ENCODE measurements at places on chromosomes 6 and 20.

DNA sequence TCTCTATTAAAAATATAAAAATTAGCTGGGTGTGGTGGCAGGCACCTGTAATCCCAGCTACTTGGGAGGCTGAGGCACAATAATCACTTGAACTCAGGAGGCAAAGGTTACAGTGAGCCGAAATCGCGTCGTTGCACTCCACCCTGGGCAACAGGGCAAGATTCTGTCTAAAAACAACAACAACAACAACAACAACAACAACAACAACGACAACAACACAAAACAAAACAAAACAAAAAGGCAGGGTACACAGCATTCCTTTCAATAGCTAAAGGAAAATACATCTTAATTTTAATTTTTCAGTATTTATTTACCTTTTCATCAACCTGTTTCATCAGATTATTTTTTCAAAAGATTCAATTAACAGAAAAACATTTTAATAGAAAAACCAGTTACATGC lies 28.4 kb downstream of the SRPK1 start:
- DNase-seq: no peak

DNA sequence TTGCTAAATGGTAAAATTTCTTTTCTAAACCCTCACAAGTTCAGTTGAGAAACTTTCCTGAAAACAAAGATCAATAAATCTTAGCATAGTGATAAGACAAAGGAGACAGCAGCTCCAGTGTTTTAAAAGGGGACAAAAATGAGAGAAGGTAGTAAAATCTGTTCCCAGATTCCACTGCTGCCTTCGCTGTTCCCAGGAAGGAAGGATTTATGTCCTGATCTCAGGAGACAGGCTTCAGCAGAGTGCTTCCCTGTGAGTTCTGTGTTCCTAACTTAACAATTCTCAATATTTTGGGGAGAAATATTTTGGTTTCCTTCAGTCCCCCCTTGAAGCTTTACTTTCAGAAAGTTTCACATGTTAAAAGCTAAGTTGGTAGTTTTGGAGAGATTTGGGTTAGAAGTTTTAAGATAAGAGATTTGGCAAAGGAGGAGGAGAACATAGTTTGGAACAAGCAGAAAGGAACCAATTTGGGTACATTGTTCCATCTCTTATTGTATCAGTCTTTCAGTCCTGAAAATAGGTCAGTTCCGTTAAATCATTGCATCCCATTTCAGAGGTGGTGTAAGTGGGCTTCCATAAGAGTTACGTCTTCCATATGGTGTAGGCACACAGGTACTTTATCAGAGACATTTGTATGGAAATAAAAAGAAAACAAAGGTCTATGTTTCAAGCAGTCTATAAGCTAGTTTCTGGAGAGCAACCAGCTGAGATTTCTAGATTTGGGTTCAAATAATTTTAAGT lies 20.8 kb downstream of the IRF4 start:
- DNase-seq: no peak

DNA sequence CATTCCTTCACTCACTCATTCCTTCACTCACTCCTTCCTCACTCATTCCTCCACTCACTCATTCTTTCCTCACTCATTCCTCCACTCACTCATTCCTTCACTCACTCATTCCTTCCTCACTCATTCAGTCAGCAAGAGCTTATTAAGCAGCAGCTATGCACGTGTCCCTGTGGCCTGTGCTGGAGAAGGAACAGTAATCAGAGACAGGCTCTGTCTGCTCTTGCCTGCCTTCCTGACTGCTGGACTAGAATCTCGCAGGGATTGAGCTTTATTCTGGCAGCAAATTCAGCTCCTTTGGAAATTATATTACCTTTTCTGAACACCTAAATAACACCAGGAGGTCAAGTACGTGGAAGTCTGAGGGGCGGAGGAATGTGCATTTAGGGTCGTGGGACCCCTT lies 138.9 kb upstream of the AGPAT4 start:
- DNase-seq: no peak

DNA sequence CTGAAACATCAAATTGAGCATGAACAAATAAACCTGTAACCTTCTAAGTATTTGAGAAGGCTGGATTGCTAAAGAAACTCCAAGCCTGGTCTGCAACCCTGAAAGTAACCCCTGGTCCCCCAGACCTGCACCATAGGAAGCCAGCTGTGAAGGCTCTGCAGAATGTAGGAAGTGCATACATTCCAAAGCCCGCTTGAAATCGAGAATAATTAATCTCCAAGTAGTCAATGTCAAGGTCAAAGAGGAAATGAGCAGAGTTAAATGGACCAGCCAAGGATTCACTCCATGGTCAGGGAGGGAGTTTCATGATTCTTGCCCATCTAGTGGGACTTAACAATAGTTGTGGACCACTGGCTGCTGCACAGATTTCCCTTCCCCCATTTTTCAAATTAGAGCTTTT lies 107.6 kb upstream of the RNF24 start:
- no peak for DNase-seq

- no peak for DNase-seq
Observed at GRCh38 chr20:52416953-52417352, 225.4 kb upstream of the ZFP64 start.

GRCh38 chr20:20085071-20085470 lies 32.7 kb downstream of the CFAP61 start:
- DNase-seq: no peak

- DNase-seq: no peak
Observed at GRCh38 chr20:19735446-19735845, 22.6 kb upstream of the RIN2 start.

GRCh38 chr6:133894795-133895358 lies 6.0 kb downstream of the TCF21 start:
- DNase-seq: no peak

- DNase-seq: no peak
Observed at GRCh38 chr6:155079985-155080452, 84.9 kb downstream of the TIAM2 start.

DNA sequence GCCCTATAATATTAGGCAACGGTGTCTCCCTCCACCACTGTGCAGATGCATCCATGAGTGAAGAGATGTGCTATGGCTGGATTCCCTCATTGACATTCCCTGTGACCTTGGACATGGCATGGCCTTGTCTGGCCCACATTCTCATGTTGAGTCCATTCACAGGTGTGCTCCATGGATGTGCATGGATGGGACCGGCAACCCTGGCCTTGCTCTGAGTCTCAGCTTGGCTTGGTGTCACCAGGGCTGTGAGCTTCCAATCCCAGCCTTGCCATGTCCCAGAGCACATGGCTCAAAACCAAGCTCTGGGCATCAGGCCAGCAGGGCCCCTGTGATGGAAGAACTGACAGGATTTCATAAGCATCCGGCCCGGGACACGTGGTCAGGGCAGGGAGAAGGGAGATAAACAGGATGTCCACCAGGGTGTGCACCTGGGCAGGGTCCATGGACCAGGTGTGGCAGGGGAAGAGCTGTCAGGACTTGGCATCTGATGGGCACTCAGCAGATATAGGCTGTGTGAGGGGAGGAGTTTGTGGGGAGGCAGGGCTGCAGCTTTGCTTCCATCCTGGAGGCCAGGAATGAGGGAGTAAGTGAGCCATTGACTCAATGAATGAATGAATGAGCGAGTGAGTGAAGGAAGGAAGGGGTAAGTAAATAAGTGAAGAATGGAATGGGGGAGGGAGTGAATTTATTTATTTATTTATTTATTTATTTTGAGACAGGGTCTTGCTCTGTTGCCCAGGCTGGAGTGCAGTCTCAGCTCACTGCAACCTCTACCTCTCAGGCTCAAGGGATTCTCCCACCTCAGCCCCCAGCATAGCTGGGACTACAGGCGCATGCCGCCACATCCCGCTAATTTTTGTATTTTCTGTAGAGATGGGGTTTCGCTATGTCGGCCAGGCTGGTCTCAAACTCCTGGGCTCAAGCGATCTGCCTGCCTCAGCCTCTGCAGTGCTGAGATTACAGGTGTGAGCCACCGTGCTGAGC lies 15.7 kb downstream of the NRSN2 start:
- DNase-seq: no peak

DNA sequence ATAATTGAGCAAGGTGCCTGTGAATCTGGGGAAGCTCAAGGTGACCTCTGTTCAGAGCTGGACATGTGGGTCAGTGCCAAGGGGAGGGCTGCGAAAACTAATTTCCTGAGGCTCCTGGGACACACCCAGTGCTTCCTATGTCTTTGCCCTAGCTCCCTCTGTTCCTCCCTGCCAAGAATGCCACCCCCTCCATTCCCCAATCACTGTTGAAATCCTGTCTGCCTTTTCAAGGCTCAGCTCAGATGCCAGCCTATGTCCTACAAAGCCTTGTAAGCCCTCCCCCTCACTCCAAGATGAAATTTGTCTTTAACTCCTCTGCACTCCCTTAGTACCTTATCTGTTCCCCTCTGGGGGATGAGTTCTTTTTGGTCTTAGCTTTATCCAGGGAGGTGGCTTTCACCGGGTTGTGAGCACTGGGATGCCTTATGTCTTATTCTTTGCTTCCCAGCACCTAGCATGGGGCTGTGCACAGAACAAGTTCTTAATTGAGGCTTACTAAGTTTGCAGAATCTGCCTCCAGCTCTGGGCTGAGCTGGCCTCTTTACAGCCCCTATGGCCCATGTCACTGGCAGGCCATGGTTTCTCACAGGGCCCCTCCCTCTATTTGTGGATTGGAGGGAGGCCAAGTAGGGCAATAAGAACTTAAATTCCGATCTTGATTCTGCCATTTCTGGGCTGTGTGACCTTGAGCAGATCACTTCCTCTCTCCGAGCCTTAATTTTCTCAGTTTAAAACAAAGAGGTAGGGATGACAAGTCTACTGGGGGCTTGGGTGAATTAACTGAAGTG lies 51.5 kb upstream of the EPB41L1 start:
- no peak for DNase-seq

DNA sequence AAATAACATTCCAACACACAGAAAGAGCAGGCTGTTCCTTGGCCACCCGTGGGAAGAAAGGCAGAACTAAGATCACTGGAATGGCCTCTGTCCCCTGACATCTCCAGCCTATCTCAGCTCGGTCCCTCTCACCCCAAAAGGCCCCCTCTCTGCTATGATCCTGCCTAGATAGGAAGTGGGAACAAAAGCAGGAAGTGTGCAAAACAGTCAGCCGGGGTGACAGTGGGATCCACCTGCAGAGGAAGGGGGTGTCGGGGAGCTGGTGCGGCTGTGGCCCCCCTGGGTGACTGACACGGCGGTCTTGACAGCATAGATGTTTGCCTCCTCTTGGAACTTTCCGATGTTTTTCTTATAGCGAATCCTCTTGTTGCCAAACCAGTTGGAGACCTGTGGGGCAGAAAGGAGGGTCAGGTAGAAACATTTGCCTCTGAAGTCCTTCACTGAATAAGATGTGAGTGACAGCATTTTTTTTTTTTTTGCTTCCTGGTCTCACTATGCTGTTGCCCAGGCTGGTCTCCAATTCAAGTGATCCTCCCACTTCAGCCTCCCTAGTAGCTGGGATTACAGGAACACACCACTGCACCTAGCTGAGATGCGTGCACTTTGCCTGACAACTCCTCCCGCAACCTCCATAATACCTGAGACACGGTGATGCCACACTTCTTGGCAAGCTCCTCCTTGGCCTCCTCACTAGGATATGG lies 2.8 kb downstream of the PBX2 start:
- DNase-seq: no peak

- no peak for DNase-seq
Observed at GRCh38 chr6:105592329-105592728, 189.4 kb upstream of the PREP start.

DNA sequence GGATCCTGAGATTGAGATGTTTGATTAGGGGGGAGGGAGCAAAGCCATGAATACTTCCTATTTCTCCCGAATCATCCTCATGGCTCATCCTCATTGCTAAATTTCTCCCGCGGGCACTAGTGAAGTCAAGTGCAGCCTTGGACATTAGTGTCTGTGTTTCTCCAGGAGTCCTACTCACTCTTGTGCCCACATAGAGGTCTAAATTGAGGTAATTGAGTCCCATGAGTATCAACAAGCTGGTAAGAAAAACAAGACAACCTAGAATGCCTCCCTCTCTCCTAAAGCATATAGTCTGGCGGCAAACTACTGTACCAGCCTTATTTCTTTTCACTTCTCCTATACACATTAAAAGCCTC lies 420 bp downstream of the CENPQ start:
- DNase-seq: no peak

- DNase-seq: no peak
Observed at GRCh38 chr20:49697071-49697470, 16.6 kb downstream of the B4GALT5 start.

DNA sequence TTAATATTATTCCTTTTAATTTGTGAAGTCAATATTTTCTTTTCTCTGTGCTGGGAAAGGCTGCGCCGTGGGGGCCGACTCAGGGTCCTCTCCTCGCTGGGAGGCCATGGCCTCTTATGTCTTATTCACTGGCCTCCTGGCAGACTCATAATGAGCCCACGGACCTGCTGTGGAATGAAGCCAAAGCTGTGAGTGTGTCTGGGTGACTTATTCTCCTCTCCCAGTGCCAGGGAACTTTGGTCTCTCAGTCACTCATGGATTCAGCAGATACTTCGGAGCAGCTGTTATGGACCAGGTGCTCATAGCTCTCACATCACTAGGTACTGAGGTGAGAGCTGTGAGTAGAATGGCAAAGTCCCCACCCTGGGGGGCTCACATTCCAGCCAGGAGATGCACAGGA lies 297.6 kb downstream of the CDH26 start:
- no peak for DNase-seq

DNA sequence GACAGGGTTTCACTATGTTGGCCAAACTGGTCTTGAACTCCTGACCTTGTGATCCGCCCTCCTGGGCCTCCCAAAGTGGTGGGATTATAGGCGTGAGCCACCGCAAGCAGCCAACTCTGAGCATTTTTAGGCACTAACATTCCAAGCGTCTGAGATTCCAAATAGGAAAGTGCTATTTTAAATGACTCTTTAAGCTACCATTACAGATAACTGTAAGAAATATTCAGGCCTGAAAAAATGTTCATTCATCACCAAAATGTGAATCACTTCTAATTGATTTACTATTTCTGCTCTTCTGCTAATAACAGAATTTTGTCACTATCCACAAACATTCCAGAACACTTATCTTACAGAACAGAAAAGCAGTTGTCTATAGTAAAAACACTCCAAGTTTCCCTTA lies 106.5 kb downstream of the BACH2 start:
- no peak for DNase-seq

- DNase-seq: no peak
Observed at GRCh38 chr6:98633886-98634285, 200.5 kb upstream of the POU3F2 start.

DNA sequence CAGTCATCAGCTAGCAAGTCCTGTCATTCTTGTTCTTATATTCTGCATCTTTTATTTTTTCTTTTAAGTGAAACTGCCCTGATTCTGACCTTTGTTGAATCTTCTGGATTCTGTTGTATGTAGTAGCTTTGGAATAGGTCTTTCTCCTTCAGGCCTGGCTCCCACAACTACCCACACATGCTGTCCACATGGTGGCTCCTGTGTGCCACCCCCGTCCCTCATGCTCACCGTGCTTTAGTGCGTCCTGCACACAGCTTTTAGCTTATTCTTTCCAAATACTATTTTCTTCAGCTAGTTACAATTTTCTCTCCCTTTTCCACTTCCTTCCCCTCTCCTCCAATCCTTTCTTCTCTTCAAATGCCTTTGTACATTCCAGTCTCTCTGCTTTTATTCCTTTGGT lies 61.8 kb downstream of the CTNNBL1 start:
- no peak for DNase-seq
